ENCODE measurements at places on chromosomes 6 and 20. TPM values are rescaled to one million over a fixed set of nuclear protein-coding genes. Genes with fewer than 3 reads are reported as not detected.

The ADISSP gene
- 60.4 TPM for total RNA-seq

DNA sequence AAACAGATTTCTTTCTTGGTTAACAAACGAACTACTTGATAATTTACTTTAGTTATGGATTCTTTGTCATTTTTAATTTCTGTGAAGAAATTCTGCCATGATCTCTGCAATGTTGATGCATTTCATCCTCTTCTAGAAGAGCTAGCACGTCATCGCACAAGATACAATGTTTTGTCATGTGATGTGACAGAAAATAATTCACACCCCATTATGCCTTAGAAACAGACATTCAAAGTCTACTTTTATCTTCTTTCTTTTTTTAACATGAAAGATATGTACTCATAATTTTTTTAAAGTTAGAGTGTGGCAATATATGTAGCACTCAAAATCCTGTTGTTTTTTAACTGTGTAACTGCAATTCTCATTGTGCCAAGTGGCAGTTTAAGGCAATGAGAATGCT is 39.6 kb upstream of the NELFCD start:
- ATAC-seq = no peak

The ARMH2 gene
- total RNA-seq = 0.59 TPM

- ATAC-seq = peak; percentile 72
Measured at GRCh38 chr6:87393026-87393622, 14.6 kb upstream of the CFAP206 start.

The EYS gene
- 0.92 TPM for total RNA-seq

- ATAC-seq = no peak
Measured at GRCh38 chr6:37668251-37668650, 29.4 kb downstream of the MDGA1 start.

GRCh38 chr20:16263582-16263981 is 309.7 kb downstream of the KIF16B start:
- no peak for ATAC-seq

The TINAG gene
- total RNA-seq = not detected

The TFAP2A gene
- total RNA-seq = 0.05 TPM

The PAK5 gene
- 21.7 TPM for total RNA-seq

The RNF144B gene
- 0.10 TPM for total RNA-seq

GRCh38 chr6:35213824-35214756 is at the start of gene SCUBE3:
Gene SCUBE3 (plus strand): TSS chr6:35213956. CDS start chr6:35214419, 463 bp downstream.
- peak; percentile 78 for ATAC-seq

The MAP1LC3A gene
- total RNA-seq = 14.5 TPM

The MYH7B gene
- 2.3 TPM for total RNA-seq
